ENCODE measurements at places on chromosomes 5 and 9. TPM values are rescaled to one million over a fixed set of nuclear protein-coding genes. Genes with fewer than 3 reads are reported as not detected.

GRCh38 chr9:130344366-130344765, 78.8 kb downstream of the HMCN2 start:
- DNase-seq, result no peak

DNA sequence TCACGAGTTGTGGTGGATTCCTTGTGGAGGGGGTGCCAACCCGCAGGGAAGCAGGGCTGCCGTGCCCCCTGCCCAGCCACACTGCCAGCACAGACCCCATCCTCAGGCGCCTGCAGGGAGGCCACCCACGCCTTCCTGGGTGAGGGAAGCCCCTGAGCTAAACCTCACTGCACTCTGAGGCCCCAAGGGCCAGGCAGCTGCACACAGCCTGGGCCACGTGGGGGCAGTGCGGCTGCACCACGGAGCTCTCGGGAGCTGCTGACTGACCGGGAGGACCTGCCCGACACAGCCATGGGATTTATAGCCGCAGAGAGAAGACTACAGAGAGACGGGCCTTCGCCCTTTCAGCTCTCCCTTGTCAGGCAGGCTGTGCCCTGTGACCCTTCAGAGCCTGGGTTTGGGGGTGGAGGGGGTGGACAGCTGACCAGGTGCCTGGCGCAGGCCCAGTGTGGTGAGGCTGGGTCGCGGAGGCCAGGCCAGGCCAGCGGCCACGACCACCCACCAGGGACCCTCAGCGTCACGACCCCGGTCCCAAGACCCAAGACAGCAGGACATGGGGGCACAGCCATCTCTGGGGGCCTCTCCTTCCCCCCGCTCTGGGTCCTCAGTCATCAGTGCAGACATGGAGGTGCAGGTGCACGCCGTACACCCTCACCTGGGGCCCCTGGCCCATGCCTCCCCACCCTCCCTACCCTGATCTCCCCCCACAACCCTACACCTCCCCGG, 4.3 kb upstream of the AHRR start:
- DNase-seq, result no peak

ENTPD8 gene
- 27.9 TPM for total RNA-seq

- DNase-seq, result no peak
Observed at GRCh38 chr9:137370865-137371520, 52.0 kb downstream of the EXD3 start.

DNA sequence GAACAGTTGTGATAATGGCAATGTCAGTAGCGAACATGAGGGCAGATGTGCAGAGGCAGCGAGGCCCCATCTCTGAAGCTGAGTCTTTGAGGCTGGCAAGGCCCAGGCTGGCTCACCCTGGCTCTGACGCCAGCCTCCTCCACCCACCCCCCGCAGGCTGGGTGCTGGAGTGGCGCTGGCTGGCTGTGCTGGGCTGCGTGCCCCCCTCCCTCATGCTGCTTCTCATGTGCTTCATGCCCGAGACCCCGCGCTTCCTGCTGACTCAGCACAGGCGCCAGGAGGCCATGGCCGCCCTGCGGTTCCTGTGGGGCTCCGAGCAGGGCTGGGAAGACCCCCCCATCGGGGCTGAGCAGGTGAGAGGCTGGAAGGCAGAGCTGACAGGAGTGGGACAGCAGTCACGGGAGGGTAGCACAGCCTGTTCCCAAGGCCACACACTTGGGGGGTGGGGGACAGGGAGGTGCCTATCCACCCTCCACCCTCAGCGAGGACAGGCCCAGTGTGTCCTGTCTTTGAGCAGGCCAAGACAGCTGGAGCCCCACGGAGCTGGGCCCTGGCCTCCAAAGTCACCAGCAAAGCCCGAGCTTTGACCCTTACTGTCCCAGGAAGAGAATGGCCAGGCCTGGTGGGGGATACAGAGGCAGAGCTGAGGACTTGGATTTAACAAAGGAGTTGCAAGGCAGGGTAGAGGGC, 5.6 kb downstream of the SLC2A8 start:
- no peak for DNase-seq

STC2 gene
- total RNA-seq, result 10.3 TPM

NME5 gene
- 17.0 TPM for total RNA-seq

GRCh38 chr5:32833127-32833526, 122.0 kb downstream of the NPR3 start:
- peak; percentile 53 for DNase-seq

DNA sequence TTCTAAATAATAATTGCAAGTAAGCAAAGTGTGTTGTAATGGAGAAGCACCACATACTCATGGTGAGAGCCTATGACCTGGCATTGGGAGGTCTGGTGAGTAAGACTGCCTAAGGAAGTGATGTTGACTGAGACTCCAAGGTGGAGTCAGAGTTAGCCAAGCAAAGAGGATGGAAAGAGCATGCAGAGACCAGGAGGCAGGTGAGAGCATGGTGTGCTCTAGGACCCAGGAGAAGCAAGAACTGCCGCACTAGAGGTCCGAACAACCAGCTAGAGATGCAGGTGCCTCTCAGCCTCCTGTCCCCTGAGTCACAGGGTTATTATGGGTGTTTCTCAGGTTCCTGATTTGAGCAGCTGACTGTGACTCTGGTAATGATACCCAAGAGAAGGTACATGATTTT, 27.3 kb downstream of the ANP32B start:
- DNase-seq, result no peak

- no peak for DNase-seq
Observed at GRCh38 chr9:16136961-16137360, 584.1 kb downstream of the CCDC171 start.

DNA sequence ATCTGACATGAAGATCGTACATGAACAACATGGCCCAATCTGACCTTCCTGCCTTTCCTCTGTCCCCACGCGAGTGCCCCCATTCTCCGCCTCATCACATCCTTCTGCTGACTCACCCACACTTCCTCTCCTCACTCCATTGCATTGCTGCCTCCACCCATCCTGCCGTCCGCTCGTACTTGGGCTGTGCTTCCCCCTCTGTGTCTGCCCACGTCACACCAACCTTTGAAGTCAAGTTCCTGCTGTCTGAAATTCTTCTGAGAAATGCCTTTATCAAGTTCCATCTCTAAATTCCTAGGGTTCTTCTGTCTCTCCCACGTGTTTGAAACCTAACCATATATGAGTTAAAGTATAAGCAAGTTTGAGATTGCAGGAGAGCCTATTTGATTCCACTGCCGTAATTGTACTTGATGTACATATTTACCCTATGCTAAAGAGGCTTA, 18.0 kb upstream of the STARD4 start:
- peak; percentile 48 for DNase-seq

DNA sequence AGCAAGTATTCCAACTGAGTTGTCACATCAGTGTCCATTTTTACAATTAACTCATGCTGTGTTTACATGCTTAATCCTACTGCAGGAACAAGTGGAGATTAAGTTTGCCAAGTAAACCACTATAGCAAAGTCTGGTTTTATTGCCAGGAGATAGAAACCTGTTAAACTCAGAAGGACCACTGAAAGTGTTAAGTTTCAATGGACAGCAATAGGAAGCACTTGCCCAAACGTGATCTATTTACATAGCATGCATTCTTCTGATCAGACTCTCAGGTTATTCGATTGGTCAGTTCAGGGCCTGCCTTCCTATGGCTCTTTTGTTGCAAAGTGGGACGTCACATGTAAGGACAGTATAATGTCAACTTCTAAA, 28.0 kb upstream of the IFNK start:
- no peak for DNase-seq

SMIM33 gene
- total RNA-seq, result 0.17 TPM
